ENCODE measurements at places on chromosomes 3 and 15.

DNA sequence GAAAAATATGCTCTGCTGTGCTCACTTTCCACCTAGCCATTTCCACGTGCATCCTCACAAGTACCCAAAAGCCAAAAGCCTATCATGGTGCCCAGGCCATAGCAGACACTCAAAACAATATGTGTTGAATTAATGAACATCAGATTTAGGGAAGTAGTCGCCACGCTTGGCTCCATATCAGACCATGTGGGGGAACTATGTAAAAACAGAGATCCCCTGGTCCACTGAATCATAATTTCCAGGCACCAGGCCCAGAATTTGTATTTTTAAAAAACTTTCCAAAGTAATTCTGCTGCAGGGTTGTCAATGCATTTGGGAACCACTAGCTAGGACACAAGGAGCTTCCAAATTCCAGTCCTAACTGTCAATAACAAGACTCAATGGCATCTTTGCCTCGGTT is 77.3 kb downstream of the CNTN3 start:
- DNase-seq = no peak

DNA sequence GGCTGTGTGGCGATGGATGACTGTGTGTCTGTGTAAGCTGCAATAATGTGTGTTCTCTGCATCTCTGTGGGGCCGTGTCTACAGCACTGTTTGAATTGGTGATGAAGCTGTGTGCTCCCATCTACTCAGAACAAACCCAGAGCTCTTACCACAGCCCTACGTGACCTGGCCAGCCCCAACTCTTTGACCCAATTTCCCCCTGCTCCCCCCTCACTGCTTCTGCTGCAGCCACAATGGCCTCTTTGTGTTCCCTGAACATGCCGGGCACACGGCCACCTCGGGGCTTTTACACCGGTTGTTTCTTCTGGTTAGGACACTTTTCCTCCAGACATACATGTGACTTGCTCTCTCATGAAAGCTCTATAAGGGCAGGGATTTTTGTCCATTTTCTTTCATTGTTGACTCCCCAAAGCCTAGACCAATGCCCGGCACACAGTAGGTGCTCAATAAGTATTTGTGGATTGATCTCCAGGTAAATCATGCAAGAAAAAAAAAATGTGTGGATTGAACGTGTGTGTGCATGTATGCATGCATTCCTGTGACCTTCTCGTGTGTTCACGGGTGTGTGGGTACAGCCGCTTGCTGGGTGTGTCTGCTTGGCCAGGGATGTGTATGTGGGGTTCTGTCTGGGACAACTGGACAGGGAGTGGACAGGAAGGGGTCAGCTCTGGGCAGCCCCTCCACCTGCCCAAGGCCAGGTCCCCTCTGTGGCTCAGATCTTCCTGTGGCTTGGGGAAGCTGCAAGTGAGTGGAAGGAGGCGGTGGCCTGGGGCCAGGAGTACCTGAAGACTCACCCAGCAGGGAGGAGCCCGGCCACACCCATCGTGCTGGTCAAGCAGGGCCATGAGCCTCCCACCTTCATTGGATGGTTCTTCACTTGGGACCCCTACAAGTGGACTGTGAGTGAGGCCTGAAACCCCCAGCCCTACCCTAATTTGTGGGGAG is 14.8 kb downstream of the VILL start:
- no peak for DNase-seq

- no peak for DNase-seq
Observed at GRCh38 chr15:76533060-76533820, 196.7 kb downstream of the ISL2 start.

- no peak for DNase-seq
Observed at GRCh38 chr3:179796421-179796820, 143.6 kb downstream of the USP13 start.

- no peak for DNase-seq
Observed at GRCh38 chr15:25990220-25990619, 127.1 kb upstream of the ATP10A start.

DNA sequence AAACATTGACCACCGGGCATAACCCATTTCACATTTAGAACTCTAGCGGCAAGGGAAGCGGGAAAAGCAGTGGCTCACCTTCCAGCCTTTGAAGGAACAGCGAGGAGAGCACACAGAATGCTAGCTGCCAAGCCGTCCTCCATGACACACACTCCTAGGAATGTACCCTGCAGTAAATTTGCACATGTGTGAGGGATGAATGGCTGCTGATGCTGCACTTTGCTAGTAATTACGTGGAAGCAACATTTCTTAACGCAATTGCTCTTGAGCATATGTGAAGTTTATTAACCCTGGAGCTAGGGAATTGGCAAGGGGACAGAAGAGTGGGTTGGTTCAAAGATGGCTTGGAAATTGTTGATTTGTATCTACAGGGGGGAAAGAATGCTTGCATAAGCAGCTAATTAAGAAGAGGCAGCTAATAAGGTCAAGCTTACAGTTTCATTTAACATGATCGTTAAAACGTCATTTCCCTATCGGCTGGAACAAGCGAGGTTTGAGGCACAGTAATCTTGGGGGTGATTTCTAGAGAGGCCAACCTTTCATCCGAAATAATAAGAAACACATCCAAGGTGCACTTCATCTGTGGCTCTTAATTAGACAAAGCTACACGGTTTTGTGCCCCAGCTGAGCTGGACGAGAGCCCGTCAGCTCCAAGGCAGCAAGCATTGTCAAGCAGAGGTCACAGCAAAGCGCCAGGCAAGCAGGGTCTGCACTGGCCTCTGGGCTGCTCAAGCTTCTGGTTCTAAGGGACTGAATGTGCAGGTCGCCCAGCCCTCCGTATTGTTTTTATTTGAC is 123.4 kb downstream of the CHSY1 start:
- peak; percentile 64 for DNase-seq

GRCh38 chr3:46504789-46505188 is 7.0 kb downstream of the RTP3 start:
- no peak for DNase-seq

- no peak for DNase-seq
Observed at GRCh38 chr3:4826237-4827100, 152.8 kb upstream of the BHLHE40 start.

- DNase-seq = no peak
Observed at GRCh38 chr3:89154416-89154815, 47.0 kb downstream of the EPHA3 start.

- DNase-seq = no peak
Observed at GRCh38 chr15:38242055-38242454, 10.6 kb upstream of the SPRED1 start.

DNA sequence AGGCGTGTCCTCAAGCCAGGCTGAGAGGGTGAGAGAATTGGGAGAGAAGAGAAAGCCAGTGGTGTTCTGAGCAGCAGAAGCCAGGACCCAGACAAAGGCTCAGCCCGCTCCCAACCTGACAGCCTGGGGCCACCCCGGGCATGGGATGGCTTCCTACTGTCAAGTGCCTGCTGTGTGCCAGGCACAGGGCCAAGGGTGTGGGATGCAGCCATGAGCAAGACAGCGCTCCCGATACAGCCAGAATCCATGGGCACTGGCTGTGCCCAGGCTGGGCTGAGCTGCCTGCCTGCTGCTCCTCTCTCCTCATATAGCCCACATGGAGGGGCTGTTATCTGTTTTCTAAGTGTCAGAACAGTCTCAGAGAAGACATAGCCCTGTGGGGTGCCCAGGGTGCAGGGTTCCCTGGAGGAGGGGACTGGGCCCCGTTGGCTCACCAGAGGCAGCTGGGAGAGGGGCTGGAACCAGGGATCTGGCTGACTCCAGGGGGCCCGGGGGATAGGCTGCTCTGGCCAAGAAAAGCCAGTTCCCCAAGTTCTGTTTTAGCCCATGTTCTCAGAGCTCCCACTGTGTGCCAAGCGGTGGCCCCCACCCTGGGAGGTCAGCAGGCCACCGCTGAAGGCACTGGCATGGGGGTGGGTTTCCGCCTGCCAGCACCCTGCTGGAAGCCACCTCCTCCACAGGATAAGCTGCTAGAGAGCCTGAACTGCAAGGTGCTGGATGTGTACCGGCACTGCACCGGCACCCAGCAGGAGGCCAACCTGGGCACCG is 39.0 kb downstream of the CFAP100 start:
- no peak for DNase-seq

DNA sequence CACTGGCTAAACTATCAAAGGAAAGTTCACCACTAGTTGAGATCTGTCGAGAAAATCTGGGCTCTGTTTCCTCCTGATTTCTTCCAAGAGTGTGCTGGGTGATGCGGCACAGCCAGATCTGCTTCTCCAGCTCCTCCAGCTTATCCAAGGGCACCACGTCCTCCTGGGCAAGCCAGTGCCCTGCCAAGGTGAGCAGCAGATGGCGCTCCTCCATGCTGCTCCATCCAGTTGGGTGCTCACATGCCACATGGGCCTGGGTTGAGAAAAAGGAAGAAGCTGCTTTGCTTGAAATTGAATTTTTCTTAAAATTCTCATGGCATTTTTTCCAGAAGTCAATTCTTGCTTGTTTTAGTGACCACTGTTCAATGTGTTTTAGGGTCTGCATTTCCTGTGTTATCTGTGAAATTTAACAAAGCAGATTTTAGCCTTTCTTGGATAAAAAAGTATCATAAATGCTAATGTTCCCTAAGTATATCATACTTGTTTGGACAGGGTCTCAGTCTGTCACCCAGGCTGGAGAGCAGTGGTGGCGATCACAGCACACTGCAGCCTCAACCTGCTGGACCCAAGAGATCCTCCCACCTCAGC is 47.3 kb downstream of the EIF3J start:
- no peak for DNase-seq

GRCh38 chr3:105829871-105830622 is 38.8 kb downstream of the CBLB start:
- no peak for DNase-seq

Measured in NCI-H1105 treated with DMSO at 0.1 percent for 48 hours (cell line).